ENCODE measurements at places on chromosomes 3 and 15.
A peak's percentile ranks its signal among the peaks of the same experiment; 100 is the strongest.

- no peak for DNase-seq
Measured at GRCh38 chr3:97680210-97680609, 84.3 kb upstream of the ARL6 start.

GRCh38 chr3:151625586-151625985, 108.1 kb upstream of the AADACL2 start:
- no peak for DNase-seq

DNA sequence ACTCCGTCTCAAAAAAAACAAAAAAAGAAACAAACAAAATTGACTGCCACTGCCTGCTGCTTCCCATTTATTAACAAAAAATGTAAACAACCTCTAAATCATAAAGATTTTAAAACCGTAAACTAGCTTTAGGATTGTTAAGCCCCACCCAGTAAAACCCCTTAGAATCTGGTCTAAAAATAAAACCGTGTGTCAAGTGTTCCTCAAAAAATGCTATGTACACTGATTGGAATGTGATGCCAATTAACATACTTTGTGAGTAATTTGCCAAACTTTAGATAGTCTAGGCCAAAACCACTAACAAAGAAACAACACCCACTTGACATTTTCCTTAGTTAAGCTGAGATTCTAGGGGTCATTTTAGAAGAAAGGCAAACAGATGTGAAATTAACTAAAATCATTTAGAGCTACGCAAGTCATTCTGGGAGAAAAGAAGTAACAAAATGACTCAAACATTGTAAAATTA, 5.3 kb downstream of the RAF1 start:
- no peak for DNase-seq

DNA sequence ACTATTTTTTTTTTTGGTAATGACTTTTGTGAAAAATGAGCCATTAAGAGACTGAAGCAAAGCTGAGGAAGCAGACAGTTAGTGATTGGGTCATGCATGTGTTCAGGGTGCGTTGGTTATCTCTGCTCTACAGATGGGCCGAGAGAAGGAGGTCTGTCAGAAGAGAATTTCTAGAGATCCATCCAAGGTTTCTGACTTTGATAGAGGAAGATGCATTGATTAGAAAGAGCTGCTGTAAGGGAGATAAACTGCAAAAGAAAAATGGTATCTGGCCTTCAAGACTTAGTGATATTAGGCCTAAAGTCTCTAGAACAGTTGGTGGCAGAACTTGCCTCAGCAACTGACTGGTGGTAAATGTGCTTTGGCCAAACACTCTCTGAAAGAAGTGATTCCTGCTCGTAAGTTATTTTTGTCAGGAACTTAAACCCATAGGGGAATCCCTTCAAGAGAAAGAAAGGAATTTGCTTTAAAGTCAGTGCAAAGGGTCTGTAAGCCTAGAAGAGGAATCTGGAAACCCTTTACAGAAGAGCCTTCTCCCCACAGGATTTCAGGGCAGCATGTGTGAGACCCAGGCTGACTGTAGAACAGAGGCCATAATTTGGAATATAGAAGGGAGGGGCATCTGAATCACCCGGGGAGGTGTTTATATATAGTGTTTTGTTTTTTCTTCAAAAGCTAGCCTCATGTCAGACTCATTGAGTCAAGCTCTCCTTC, 67.8 kb downstream of the OPA1 start:
- DNase-seq, result no peak

GRCh38 chr3:54202054-54202453, 79.7 kb downstream of the CACNA2D3 start:
- no peak for DNase-seq

DNA sequence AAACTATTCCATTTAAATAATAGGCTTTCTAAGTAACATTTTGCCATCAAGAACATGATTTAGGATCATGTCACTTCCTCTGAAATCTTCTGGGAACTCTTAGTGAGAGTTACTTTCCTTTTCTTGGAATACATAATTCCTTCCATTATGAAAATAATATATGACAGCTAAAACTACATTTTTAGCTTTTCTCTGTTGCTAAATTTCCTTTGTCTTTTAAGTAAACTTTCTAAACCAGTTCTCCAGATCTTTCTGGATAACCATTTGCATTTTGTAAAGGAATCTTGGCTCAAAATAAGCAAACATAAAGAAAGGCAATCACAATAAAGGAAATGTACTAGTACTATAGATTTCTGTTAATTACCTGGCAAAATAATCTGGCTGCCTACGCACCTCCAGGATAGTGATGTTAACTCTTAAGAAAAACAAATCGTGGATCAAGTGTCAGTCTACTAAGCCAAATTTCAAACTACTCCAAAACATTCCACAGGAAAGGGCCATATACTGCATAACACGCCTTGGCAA, 165.7 kb downstream of the ZNF385D start:
- DNase-seq, result no peak

- DNase-seq, result no peak
Measured at GRCh38 chr3:38130631-38131065, 6.3 kb downstream of the ACAA1 start.

DNA sequence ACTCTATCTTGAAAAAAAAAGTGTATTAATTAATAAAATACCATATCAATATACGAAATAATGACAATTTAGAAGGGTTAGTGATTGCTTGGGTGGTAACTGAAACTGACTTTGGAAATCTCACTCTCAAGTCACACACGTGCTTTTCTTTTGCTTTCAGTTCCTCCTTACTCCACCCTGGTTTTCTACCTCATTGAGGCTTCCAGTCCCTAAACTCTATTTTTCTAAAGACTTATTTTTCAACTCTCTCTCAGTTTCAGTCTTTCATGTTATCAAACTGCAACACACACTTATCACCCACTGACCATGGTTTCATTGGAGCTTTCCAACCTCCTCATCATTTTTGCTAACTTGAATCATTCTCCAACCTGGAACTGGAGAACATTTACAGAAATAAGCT, 23.5 kb downstream of the IL12A start:
- no peak for DNase-seq

DNA sequence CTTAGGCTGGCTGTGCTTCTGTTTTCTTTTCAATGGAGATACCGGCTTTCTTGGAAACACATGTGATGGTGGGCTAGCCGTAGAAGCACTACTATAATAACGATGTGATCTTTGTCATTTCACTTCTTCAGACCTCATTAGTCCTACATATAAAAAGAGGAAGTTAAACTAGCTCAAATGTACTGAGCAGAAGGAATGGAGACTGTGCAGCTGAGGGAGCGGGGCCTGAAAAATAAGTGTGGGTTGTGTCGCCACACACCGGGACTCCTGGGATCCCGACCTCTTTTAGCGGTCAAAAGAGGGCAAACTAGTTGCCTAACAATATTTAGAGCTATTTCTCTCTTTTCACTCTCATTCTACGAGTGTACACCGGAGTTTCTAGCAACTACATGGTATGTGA, 1.0 kb upstream of the RNF7 start:
- DNase-seq, result no peak

GRCh38 chr3:165192610-165193192, 3.5 kb downstream of the SLITRK3 start:
- DNase-seq, result no peak

DNA sequence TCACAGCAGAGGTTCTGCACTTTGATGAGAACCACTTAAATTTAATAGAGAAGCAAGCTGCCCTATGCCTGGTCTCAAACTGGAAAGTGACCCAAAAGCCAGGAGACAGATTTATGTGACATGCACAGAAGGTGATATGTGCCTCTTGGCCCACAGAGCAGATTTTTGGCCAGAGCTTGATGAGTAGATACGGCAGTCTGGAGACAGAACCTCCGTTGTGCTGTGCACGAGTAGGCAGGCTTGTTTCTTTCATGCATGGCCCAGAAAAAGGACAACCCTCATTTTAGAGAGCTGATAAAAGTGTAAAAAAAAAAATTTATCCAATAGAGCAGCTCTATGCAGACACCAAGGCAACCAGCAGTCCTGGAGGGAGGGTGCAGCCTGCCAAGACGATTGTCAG, 423.1 kb downstream of the CNTN6 start:
- no peak for DNase-seq

- DNase-seq, result peak; percentile 2
Measured at GRCh38 chr3:113948015-113948917, 453 bp downstream of the ZDHHC23 start.

- no peak for DNase-seq
Measured at GRCh38 chr3:46564190-46565021, 1.7 kb downstream of the LRRC2 start.

- no peak for DNase-seq
Measured at GRCh38 chr15:100722551-100723314, 120.3 kb downstream of the ASB7 start.

DNA sequence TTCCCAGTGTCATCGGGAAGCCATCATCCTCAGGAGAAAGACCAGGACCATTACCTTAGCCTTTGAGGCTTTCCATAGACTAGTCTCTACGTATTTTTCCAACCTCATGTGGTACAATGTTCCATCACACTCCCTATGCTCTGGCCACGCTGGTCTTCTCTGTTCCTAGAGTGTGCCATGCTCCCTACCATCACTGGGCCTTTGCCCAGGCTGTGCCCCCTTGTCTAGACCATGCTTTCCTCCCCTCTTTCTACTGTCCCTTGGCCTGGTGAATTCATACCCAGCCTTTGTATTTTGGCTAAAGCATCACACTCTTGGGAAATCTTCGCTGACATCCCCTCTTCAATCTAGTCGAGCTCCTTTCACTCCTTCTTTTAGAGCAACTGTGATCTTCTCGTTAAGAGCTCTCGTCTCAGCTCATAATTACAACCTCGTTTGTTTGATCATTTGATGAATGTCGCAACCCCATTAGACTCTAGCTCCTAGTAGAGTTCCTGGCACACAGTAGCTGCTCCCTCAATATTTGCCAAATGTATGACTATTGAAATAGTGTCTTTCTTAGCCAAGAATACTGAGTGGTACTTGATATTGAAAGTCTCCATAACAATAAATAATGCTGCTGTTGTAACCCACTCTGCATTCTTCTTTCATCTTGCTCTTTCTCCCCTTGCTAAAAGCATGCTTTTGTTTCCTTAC, 100.2 kb upstream of the FAM3D start:
- DNase-seq, result no peak

- DNase-seq, result no peak
Measured at GRCh38 chr3:47701388-47701787, 80.3 kb downstream of the SMARCC1 start.

DNA sequence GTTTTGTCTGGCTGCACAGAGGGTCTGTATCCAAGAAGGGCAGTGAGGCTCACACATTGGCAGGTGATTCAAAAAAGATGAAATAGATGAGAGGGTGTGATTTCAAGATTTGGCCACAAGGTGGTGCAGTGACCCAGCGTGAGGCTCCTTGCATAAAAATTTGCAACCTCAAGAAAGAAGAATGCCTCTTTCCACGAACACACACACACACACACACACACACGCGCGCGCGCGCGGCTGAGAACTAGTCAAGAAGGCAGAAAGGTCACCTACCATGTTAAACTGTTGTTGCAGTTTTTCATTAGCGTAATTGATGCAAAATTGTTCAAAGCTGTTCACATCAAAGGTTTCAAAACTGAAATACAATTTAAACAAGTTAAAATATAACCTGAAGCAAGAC, 39.2 kb downstream of the MYO5C start:
- DNase-seq, result peak; percentile 56

DNA sequence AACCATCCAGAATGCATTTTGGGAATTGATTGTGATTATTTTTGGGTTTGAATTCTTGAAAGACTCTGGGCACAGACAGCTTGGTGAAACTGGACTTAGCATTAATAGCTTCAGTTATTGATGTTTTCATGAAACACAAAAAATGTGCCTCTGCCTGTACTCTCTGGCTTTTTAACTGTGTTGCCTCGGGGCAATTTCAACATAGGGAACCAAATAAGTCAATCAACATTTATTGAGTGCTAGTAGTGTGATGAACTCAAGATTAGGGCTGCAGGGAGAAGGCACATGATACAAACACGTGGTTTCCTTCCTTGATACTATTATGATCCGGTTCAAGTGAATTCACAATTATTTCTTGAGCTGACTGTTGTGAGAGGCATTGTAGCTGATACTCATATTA, 50.8 kb downstream of the UNC13C start:
- DNase-seq, result no peak

- DNase-seq, result no peak
Measured at GRCh38 chr3:66344848-66345578, 124.2 kb downstream of the SLC25A26 start.

GRCh38 chr3:27133060-27133459, 236.1 kb downstream of the NEK10 start:
- DNase-seq, result no peak

- no peak for DNase-seq
Measured at GRCh38 chr3:22777834-22778233, 425.3 kb upstream of the UBE2E2 start.

DNA sequence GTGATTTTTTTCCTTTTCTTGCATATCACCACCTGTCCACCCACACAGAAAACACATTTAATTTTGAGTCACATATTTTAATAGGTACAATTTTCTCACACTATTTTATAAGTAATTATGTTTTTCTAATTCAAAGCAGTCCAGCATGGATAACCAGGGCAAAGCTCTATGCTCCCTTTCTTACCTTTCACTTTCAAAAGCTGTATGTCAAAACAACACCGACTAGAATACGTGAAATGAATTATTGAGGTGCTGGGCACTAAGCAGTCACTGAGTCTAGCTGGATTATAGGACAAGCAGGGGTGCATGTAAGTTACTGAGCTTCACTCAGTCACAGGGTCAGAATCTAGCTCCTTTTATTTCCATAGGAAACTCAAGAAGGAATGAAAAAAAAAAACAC, 60.6 kb downstream of the LSAMP start:
- no peak for DNase-seq
